ENCODE measurements at places on chromosomes 5 and 9. TPM values are rescaled to one million over a fixed set of nuclear protein-coding genes. Genes with fewer than 3 reads are reported as not detected.

GRCh38 chr5:14929293-14930065 is 57.9 kb upstream of the ANKH start:
- DNase-seq: no peak

DNA sequence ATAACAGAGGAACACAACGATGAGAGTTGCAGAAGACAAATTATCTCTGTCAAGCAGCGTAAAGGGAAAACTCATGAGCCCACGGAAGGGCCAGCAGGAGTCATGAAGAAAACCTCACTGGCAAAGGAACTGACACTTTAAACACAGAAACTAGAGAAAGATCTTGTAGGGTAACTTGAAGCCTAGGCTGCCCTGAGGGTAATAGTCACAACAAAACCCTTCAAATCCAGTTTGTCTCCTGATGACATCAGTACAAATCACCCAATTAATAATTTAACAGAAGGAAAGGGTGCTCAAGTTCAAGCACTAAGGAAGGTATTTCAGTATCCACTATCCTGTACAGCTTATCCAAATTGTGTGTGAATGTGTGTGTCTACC is 549.1 kb downstream of the MTRR start:
- DNase-seq: no peak

DNA sequence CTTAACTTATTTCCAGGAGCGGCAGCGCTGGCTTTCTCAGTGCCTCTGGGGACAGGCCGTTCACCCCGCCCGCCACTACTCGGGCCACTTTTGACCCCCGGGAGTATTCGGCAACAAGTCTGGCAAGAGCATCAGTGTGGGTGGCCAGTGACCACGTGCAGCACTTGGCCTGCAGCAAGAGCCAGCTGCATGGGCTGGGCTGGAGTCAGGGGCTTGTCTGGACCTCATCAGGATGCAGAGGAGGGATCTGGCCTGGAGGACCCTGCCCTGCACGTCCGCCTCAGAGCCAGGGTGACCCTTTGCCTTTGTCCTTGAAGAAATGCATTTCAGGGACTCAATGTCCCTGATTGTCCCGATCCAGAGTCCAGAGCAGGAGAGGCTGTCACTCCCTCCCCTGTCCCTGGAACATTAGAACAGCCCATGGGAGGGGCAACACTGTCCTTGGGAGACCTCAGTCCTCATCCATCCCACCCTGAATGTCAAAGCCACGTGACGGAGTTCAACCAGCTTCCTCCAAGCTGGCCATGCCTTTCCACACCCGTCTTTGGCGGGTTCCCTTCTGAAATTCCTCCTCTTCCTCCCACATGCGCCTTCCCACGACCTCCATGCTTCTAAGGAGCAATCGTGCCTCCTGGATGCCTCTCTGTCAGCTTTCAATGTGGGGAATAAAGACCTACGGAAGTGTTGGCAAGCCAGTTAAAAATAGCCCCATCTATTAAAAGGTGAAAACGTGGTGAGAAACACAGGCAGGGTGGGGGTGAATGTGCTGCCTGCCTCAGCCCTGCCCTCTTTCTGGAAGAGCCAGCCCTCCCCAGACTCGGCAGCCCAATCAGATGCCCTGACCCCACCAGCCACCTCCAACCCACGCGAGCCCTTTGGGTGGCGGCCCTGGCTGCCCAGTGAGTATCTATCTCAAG is 99.0 kb downstream of the OLFM1 start:
- no peak for DNase-seq

- DNase-seq: peak; percentile 95
These were observed 27.3 kb upstream of the IL17B start for GRCh38 chr5:149406203-149406978.

DNA sequence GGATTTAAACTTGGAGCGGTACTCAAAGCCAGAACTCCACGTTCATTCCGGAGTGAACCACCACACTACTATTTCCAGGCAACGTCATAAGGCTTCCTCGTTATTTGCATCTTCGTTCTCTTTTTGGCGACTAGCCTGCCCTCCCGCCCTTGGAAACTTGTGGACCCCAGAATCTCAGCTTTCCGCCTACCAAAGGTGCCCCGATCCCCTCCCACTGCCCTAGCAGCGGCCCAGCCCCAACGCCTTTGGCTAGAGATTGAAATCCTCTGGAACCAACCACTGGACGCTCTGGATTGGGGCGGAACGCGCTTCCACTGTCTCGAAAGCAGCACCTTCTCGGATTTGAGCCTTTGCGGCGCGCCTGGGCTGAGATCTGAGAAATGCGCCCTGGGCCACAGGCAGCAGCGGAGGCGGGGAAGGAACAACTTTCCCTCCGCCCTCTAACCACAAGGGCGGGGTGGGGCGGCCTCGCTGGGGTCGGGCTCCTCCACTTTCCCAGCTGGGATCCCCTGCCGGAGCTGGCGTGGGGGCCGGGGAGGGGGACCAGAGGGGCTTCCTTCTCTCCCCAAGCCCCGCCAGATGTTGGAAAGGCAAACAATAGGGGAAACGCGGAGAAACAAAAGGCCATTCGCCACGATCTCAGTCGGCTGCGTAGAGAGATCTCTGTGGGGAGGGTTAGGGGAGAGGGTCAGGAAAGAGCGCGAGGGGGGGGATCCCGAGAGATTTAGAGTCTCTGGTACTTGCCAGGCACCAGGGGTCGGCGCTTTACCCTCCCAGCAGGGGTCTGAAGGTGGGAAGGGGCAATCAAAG is 1.3 kb downstream of the MOB3B start:
- DNase-seq: peak; percentile 93

DNA sequence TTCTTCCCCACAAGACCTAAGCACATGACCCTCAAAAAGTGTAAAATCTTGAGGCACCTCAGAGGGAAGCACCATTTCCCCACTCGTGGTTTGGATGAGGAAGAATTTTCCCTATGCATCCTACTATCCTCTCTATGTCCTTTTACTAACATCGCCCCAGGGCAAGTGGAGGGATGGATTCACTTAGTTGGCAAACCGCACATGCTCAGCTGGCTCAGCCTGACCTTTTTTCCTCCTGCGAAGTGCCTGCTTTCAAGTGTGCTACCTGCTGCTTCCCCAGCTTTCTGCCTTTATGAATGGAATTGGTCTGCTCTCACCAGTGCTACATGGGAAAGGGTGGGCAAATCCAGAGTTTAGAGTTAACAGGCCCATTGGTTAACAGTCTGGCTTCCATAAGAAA is 56.6 kb upstream of the IFNK start:
- DNase-seq: no peak

DNA sequence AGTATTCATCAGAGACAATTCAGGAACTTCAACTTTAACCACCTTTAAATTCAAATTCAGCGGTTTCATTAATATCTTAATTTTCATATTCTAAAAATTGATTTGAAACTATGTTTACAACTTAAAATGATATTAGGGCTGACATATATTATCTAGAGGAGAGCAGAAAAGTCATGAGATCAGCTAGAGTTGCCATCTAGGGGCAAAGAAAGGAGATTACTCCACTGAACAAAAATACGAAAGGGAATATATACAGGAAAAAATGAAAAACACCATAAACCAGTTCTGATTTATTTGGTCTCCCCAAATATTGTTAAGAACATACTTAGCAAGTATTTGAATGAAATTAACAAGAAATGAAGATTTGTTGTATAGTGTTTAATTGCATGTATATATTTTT is 946.3 kb downstream of the DTWD2 start:
- DNase-seq: no peak

The FOXD4L4 gene
- total RNA-seq: 0.19 TPM

The PRDM9 gene
- not detected for total RNA-seq

The SEMA6A gene
- 28.5 TPM for total RNA-seq
